ENCODE measurements at places on chromosomes 11 and 22.

- no peak for DNase-seq
These were observed 11.9 kb downstream of the MRGPRX3 start for GRCh38 chr11:18144243-18144642.

DNA sequence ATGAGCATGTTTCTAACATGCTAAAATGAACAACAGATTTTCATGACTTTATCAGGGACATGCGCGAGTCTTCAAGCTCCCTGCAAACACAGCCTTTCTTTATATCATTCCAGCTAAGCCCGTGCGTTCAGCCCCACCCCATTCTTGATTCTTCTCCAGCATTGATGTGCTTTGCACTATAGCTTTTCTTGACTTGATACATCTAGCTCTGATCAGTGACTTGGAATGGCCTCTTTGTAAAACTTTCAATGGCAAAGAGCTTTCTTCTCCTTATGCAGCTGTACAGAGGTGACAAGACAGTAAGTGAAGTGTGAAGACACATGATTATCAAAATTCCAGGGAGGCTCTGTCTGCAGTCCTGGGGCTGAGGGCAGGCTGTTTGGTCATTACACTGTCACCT lies 561.0 kb downstream of the OPCML start:
- no peak for DNase-seq

DNA sequence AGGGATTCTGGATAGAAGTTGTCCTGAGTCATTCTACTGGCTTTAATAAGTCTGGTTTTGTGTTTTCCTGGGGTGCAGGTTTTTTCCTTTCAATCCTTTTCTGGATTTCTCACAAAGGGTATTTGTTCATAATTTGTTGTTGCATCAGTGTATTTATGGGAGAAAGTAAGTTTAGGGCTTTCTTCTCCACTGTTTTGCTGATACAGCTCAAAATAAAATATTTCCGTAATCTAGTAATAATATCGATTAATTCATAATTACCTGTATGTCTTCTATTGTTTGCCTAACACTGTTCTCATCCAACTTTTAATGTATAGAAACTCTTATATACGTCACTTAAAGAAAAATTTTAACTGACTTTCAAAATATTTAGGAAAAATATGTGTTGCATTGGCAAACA lies 728.2 kb downstream of the LUZP2 start:
- no peak for DNase-seq

DNA sequence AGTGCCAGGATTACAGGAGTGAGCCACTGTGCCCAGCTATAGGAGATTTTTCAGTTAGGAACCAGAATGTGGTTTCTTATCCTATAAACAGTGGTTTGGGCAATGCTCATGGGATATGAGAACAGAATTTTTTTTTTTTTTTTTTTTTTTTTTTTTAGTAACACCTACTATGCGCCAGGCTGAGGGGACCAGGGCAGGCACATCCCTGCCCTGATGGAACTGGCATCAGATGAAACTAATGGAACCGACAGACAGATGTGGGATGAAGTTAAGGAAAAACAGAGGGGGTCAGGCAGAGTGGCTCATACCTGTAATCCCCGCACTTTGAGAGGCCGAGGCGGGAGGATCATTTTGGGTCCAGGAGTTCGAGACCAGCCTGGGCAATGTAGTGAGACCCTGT lies 4.9 kb downstream of the SEC14L4 start:
- DNase-seq: no peak

DNA sequence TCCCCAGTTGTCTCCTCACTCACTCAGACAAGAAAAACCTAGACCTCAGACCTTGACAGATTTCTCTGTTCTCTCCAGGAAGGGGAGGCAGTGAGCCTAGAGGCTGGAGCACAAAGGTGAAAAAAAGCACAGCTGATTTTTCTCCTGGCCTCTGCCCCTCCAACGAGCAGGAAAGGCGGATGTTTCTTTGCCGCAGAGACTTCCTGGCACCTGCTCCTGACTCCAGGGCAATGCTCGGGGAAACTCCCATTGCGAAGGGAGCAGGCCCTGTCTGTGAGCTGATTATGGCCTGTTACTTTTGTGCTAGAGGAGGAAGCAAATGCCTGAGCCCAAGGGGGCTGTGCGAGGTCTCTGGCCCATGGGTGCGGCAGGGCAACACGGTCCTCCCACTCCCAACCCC lies 25.4 kb downstream of the MS4A10 start:
- DNase-seq: no peak

- peak; percentile 69 for DNase-seq
These were observed 7.5 kb upstream of the SYT8 start for GRCh38 chr11:1827095-1827813.

DNA sequence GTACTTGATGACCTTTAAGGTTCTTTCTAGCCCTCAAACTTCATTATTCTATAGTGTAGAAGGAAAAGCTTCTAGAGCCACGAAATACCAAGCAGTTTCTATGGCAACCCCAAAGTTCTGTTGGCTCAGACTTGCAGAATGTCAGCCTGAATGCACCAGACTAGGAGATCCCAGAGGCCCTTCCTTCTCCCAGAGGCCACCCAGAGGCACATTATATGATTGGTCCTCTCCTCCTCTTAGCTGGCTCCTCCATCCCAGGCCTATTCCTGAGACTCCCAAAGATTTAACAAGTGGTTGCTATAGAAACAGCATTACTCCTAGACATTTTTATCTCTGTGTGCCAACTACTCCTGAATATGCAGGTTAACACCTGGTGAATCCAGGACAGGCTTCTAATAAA lies 69.2 kb upstream of the CCDC90B start:
- DNase-seq: no peak

- no peak for DNase-seq
These were observed 6.2 kb downstream of the CEP57 start for GRCh38 chr11:95796501-95796900.

DNA sequence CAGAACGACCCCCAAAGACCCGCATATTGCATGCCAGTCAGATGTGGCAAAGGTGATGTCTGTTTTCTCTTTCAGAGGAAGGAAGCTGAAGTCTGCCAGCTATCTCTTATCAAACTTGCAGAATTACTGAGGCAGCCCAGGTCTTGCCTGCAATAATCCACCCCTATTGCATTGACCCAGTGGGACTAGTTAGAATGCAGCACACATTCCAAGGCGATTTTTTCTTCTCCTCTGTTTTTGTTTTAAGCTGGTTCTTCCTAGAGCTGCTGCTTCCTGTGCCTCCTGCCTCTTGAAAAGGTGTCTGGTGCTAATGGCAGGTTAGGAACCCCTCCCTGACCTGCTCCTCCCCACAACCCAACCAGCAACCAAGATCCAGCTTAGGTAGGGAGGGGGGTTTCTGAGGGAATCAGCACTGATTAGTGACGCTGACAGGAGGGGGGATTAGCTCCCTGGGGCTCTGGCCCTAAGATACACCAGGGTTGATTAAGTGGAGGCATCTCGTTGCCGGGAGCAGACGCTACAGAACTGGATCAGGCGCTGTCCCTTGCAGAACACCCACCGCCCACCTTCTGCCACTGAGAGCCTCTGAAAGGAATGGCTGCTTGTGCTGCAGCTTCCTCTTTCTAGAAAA lies 2.8 kb downstream of the NTM start:
- no peak for DNase-seq

GRCh38 chr11:94134651-94135512 lies 6.2 kb downstream of the PANX1 start:
- DNase-seq: peak; percentile 43

DNA sequence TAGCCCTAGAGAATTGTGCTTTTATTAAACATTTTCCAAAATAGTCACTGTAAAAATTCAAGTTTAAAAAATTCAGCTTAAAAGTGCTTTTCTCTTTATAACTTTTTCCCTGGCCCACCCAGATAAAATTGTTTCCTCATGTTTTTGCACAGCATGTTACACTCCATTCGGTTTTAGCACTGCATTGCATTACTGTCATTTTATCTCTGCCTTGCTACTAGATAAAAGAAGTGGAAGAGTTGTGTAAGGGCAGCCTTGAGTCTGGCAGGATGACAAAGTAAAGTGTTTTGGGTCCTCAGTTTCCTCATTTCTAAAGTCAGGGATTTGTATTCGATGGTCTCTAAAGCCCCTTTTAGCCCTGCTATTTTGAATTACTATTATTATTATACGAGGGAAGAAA lies 99.8 kb downstream of the ATM start:
- no peak for DNase-seq

DNA sequence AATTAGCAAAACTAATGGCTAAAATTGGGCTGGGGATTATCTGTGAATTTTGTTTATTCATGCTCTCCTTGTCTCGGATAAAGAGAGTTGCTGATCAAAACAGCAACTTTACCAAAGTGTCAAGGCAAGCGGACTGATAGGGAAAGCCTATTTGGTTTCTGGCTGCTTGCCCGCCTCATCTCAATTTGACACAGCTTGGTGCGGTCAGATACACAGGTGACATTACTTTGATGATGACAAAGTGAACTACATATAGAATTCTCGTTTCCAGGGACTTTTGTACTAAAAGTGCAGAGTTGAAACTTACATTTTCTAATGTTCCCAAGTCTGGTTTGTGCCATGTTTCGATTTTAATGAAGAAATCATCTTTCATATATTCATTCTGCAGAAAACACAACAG lies 22.8 kb downstream of the PITPNB start:
- DNase-seq: no peak

DNA sequence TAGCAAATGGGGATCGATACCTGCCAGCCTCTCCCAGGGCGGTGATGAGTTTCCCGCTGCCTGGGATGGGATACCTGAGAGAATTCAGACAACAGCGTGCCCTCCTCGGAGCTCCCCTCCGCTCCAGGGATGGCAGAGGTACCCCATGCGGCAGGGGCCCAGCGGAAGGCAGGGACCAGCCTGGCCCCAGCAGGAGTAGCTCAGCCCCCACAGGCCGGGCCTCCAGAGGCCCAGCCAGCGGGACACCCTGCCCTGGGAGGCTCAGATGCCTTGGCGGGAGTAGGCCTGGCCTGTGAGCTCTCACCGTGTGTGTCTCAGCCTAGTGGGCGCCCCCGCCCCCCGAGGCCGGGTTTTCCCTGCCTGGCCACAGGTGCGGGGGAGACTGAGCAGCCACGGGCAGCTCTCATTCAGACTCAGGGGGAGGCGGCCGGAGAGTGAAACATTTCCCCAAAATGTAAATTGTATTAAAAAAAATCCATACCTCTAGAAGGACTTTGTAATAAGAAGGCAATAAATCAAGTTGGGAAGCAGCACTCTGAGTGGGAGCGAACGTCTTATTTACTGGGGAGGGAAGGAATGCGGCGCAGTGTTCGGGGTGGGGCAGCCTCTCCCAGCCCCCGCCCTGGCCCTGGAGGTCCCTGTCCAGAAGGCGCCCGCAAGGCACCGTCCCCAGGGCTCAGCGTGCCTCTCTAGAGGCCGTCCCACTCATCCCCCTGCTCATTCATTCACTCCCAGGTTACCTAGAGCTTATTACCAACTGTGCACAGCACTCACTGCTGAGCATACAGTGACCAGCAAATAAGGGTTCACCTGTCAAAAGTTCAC lies 888.0 kb downstream of the BRD1 start:
- DNase-seq: no peak

GRCh38 chr11:135019899-135020298 lies 607.9 kb upstream of the B3GAT1 start:
- DNase-seq: no peak

- DNase-seq: no peak
These were observed 2.3 kb downstream of the ATM start for GRCh38 chr11:108224911-108225786.

DNA sequence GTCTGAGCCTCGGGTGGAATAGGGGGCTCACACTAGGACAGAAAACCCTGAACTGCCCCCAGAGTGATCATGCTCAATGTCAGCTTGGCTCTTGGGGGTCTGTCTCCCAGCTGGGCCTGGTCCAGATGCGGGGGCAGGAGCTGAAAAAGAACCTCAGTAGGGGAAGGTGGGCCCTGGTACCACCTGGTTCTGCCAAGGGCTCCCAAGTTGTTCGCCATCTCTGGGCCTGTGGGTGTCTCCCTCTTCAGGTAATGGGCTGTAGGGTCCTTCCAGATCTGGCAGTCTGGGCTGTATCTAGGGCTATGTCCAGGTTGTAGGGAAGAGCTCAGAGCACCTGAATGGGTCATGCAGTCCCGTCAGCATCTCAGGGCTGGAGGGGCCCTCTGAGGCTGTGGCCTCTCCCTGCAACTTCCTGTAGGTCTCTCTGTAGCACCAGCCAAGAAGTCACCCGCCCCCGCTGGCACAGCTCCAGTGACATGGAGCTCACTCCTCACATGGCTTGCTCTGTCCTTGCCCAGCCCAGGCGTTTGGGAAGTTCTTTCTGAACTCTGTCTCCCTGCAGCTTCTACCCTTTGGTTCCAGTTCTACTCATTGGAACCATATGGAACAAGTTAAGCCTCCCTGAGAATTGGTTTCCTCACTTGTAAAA lies 33.0 kb upstream of the SOX10 start:
- DNase-seq: peak; percentile 74

DNA sequence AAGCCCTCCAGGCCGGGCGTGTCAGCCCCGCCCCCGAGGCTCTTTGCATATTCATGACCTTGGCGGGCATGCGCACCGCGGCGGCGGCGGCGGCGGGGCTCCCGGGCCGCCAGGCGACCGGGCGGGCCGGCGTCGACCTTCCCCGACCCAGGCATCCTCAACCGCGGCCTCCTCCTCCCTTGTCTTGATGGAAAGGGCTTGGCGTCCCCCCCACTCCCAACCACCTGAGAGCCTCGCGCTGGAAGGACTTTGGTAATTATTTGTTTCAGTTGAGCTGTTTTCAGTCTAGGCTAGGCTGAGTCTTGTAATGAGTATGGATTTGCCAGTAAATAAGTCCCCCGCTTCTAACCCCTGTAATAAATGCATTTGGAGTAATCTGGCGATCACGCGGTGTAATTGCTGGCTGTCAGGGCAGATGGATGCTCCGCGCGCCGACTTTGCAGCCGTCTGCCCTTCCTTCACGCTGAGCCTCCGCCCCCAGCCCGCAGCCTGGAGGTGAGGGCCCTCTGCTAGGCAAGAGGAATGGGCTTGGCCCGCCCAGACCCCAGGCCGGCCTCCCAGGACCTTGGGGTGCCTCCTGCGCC lies 25.2 kb downstream of the FLRT1 start:
- DNase-seq: no peak

- no peak for DNase-seq
These were observed 2.3 kb downstream of the PKNOX2 start for GRCh38 chr11:125166764-125167291.

DNA sequence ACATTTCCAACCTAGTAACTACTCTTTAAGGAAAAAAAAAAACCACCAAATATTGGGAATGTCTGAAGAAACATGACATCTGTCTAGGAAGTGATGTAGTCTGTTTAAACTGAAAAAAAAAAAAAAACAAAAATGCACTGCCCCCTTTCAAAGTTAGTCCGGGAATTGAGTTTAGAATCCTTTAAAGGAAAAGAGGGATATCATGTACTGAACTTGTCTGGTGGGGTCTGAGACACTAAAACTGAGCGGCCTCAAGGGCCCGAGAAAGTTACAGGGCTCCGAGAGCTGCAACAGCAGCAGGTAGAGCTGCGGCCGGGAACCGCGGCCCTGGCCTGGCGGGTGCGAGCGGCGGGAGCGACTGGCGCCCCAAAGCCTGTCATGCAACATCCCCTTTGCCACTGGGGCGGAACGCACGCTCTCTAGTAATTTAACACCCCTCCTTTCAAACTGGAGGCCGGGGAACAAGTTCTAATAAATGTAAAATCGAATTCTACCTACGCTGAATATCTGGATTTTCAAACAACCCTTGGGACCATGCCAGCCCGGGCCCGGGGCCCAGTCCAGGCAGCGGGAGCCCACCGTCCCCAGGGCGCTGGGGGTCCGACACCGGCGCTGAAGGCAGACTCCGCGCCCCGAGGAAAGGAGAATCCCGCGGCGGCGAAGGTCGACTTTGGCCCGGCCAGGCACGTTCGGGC lies 736 bp downstream of the RDX start:
- DNase-seq: peak; percentile 77

GRCh38 chr11:100004541-100004940 lies 682.5 kb upstream of the ARHGAP42 start:
- DNase-seq: no peak

GRCh38 chr11:132782102-132782501 lies 750.2 kb downstream of the OPCML start:
- DNase-seq: no peak

Data from C1 segment of cervical spinal cord (tissue), 14 donors.